ENCODE measurements at places on chromosomes 5 and 9. TPM values are rescaled to one million over a fixed set of nuclear protein-coding genes. Genes with fewer than 3 reads are reported as not detected.

PRRX2 gene
- total RNA-seq = 0.32 TPM

HAPLN1 gene
- total RNA-seq = not detected

MYMK gene
- total RNA-seq = not detected

SLC1A1 gene
- not detected for total RNA-seq

SPATA31D4 gene
- not detected for total RNA-seq

TAF11L13 gene
- total RNA-seq = not detected

PALM2AKAP2 gene
- total RNA-seq = 1.5 TPM

PCDHGA11 gene
- total RNA-seq = 0.09 TPM

CXCL14 gene
- total RNA-seq = not detected

LHFPL2 gene
- total RNA-seq = 0.05 TPM

TLR4 gene
- not detected for total RNA-seq

NEURL1B gene
- total RNA-seq = 0.52 TPM

NR6A1 gene
- total RNA-seq = 0.98 TPM

FSD1L gene
- total RNA-seq = 3.4 TPM

DUSP1 gene
- total RNA-seq = 18.3 TPM

LCN9 gene
- not detected for total RNA-seq

NR3C1 gene
- total RNA-seq = 33.2 TPM

C9orf153 gene
- total RNA-seq = 1.0 TPM

CYSRT1 gene
- 0.32 TPM for total RNA-seq

FAM53C gene
- 45.8 TPM for total RNA-seq

PCDHB7 gene
- total RNA-seq = not detected

RFESD gene
- total RNA-seq = 4.2 TPM

PDZD2 gene
- total RNA-seq = not detected

ARSI gene
- not detected for total RNA-seq

OTP gene
- total RNA-seq = not detected

ZBED3 gene
- total RNA-seq = 0.04 TPM

NMUR2 gene
- total RNA-seq = not detected

SLC28A3 gene
- total RNA-seq = 0.37 TPM

RNF130 gene
- total RNA-seq = 9.0 TPM

KIF12 gene
- total RNA-seq = not detected

ANAPC2 gene
- total RNA-seq = 50.6 TPM

ECM2 gene
- total RNA-seq = not detected

NLN gene
- 13.5 TPM for total RNA-seq

GTF3C4 gene
- total RNA-seq = 19.1 TPM

S1PR3 gene
- total RNA-seq = not detected

TIGD6 gene
- 3.3 TPM for total RNA-seq

SLC6A7 gene
- total RNA-seq = not detected

FOXI1 gene
- not detected for total RNA-seq

FOXD4L3 gene
- total RNA-seq = not detected

HARS1 gene
- 82.2 TPM for total RNA-seq

ARHGEF37 gene
- total RNA-seq = 0.06 TPM

ACTBL2 gene
- total RNA-seq = not detected

ROPN1L gene
- total RNA-seq = 1.0 TPM

C5orf52 gene
- total RNA-seq = not detected

SV2C gene
- total RNA-seq = 0.13 TPM

CNTNAP3B gene
- not detected for total RNA-seq

THBS4 gene
- 1.7 TPM for total RNA-seq

OR1J2 gene
- not detected for total RNA-seq
